ENCODE measurements at places on chromosomes 6 and 20.

- no peak for DNase-seq
Measured at GRCh38 chr6:25898289-25898977, 24.4 kb upstream of the SLC17A3 start.

DNA sequence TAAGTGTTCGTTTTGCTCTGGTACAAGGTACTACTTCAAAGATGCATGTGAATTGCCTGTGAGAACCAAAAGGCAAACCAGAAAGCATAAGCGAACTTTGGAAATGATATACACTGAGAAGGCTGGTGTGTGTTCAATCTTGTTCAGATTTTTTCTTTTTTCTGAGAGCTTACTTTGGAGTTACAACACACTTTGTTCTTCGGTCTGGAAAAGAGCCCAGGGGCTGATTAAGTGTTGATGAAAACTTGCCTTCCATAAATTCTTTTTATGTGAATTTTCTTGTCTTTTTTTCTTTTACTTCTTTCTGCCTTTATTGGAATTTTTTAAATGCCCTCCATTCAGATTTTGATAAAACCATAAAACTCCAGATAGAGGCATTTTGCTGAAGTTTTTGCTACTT lies 395.1 kb upstream of the SASH1 start:
- no peak for DNase-seq

DNA sequence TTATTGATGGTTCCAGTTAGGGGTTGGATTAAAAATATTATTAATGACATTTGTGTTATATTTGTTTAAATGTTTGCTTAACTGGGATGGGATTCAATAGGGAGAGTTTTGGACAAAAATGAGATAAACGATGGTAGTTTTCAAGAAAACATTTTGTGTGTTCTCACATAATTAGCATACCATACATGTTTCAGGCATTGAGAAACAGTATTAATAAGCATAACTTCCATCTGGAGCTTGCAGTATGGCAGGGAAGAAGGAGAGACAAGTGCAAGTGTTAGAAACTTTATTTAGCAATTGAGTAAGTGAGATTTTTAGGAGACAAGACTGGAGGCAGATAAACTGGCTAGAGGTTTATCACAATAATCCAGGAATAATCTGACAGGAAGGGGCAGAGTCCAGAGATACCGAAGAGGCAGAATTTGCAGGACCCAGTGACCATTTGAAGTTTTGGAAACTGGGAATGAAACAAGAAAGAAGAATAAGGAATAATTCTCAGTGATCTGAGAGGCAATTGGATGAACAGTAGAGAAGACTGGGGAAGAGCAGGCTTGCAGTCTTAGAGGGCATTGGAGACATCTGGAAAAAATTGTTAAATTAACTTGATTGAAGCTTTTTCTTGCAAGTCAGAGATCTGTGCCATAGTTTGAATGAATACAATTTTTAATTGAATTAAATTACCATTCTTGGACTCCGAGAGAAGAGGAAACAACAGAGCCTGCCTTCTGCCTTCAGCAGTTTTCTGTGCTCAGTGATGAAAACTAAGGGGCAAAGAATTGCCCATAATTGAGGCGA lies 73.0 kb upstream of the PTCHD4 start:
- DNase-seq, result no peak

- no peak for DNase-seq
Measured at GRCh38 chr20:17327185-17328148, 100.6 kb downstream of the PCSK2 start.

DNA sequence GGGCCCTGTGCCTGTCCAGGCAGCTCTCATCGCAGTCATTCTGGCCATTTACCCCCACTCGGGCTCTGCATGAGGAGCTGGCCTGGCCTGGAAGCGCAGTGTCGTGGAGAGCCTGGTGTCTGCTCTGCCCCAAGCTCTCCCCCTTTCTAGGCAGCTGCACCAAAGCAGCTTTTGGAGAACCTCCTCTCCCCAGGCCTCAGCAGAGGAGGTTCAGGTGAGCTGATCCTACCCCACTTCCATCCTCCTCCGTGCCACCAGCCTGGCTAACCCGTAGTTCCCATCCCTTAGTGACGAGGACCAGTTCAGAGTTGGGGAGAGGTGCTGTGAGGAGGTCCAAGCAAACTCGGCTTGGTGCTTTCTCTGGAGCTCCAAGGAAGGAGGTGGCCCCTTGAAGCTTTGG lies 30.5 kb upstream of the PHACTR3 start:
- no peak for DNase-seq

- no peak for DNase-seq
Measured at GRCh38 chr6:56693246-56693607, 50.5 kb upstream of the DST start.

- no peak for DNase-seq
Measured at GRCh38 chr20:33209789-33210188, 7.4 kb upstream of the BPIFA3 start.

DNA sequence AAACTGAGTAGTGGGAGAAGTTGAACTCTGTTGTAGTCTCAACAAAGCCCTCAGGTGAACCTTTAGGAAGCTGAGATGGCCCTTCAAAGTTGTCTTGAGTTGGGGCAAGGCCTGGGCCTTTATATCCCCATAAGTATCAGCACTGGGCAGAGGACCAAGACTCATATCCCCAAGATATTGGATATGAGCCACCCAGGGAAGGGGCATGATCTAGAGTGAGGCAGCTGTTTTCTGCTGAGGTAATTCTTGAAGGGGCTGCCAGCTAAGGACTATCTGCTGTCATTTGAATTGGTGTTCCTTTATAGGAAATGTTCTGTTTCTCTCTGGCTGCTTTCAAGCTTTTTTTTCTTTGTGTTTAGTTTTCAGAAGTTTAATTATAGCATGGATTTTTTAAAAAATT lies 140.7 kb upstream of the FLRT3 start:
- no peak for DNase-seq

DNA sequence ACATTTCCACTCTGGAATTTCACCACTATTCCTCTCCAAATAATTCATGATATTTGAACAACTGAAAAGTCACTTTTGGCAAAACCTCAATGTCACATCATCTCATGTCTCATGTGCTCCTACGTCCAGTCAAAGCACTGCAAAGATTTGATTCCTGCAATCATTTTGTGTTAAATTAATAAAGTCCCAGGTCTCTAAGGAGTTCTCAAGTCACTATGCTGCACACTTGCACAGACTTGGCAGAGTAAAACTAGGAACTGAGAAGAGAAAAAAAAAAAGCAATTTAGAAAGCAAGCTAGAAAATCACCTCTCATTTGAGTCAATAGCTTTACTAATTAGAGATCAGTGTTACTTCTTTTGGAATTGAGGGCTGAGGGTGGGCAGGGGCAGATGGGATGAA lies 11.2 kb downstream of the TBX18 start:
- no peak for DNase-seq

- no peak for DNase-seq
Measured at GRCh38 chr6:11042750-11043377, 1.2 kb downstream of the ELOVL2 start.

DNA sequence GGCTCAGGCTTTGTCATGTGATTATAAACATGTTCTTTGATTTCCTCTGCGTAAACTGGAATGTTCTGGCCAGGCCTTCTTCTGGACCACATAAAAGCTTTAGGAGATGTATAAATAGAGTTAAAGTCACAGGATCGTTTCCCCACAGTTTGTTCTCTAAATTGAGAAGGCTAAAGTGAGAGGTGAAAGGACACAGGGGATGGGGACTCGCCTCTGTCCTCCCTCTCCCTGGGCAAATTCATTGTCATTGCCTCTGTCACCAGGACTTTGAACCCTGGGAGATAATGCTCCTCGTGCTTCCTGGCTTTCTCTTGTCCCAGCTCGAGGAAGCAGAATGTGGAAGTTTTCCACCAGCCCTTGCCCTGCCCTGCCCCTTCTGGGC lies 20.3 kb upstream of the ZFAND3 start:
- no peak for DNase-seq

DNA sequence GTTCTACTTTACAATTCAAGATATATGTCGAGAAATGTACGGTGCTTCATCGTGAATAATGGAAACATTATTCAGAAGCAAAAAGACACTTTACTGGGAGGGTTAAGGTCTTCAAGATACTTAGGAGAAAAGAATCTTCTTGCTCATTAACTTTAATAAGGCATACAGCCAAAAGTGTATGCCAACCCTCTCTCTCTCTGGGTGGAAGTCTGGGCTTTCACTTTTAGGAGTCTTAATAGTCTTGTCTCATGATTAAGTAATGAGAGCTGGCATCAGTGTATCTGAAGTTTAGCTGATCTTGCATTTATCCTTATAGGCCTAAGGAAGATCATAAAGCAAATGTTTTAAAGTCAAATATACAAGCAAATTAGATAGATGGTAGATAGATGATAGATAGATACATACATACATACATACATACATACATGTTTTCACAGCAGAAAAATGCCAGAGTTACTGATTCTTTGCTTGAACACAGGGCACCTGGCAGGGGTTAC lies 21.5 kb downstream of the OLIG3 start:
- no peak for DNase-seq
